ENCODE measurements at places on chromosomes 3 and 15. TPM values are rescaled to one million over a fixed set of nuclear protein-coding genes. Genes with fewer than 3 reads are reported as not detected.

PIERCE2 gene
- 0.81 TPM for total RNA-seq

NBEAL2 gene
- 14.5 TPM for total RNA-seq

CAPN3 gene
- 10.4 TPM for total RNA-seq

RBPMS2 gene
- 23.4 TPM for total RNA-seq

SPINK8 gene
- not detected for total RNA-seq

SCN5A gene
- total RNA-seq = 0.33 TPM

MYH15 gene
- total RNA-seq = under 0.01 TPM

GRAMD1C gene
- 0.27 TPM for total RNA-seq

SMCO1 gene
- not detected for total RNA-seq

CYP11A1 gene
- 0.36 TPM for total RNA-seq

- H3K27ac ChIP-seq = no peak overlapping the region
- H3K27me3 ChIP-seq = no peaks in the 10 kb centered on the region
- DNase-seq = no peak
- H3K4me1 ChIP-seq = peaks cover 6% of the 10 kb centered on the region
These were observed 37.7 kb downstream of the PDIA5 start for GRCh38 chr3:123104550-123104949.

GRCh38 chr15:26394801-26395200 lies 378.1 kb downstream of the GABRB3 start:
- no peak overlapping the region for H3K27ac ChIP-seq
- H3K36me3 ChIP-seq = no peaks in the 10 kb centered on the region
- H3K4me1 ChIP-seq = no peaks in the 10 kb centered on the region
- no peak overlapping the region for H3K4me3 ChIP-seq

- no peaks in the 10 kb centered on the region for H3K4me1 ChIP-seq
- no peak overlapping the region for H3K27ac ChIP-seq
- H3K36me3 ChIP-seq = no peaks in the 10 kb centered on the region
- DNase-seq = no peak
- no peaks in the 10 kb centered on the region for H3K27me3 ChIP-seq
These were observed 643.8 kb downstream of the SQOR start for GRCh38 chr15:46278486-46279090.

- no peak overlapping the region for H3K4me3 ChIP-seq
- H3K27ac ChIP-seq = no peak overlapping the region
- no peaks in the 10 kb centered on the region for H3K27me3 ChIP-seq
These were observed 419.4 kb upstream of the ADAMTS9 start for GRCh38 chr3:65107174-65107573.

DNA sequence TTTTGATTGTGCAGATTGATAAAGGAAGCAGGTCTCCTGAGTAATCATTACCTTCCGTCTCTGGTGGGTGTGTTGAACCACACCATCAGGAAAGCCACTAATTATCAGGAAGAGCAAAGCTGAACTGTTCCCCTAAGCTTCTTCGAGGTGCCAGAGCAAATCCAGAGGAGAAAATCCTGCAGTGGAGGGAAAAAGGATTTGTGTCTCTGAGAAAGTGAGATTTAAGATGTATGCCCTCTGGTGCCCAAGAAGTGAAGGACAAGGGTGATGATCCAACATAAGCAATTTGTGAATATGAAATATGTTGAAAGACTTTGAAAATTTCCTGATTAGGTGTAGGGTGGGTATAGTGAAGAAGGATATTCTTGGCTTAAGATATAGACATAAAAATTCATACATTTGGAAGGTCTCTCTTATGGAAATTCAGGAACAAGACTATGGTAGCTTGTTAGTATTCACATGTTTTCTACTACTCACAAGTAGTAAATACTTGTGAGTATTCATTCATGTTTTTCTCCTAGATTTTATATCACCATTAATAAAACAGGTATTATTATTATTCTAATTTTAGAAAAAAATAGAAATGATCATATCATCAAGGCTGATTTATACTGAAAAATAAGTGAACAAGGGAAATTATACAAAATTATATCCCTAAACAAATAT lies 34.8 kb downstream of the COMMD2 start:
- no peaks in the 10 kb centered on the region for H3K36me3 ChIP-seq
- DNase-seq = peak; percentile 79
- no peaks in the 10 kb centered on the region for H3K4me1 ChIP-seq
- no peak overlapping the region for H3K4me3 ChIP-seq
- peak overlapping the region; percentile 34 for H3K27ac ChIP-seq
- no peaks in the 10 kb centered on the region for H3K27me3 ChIP-seq

DNA sequence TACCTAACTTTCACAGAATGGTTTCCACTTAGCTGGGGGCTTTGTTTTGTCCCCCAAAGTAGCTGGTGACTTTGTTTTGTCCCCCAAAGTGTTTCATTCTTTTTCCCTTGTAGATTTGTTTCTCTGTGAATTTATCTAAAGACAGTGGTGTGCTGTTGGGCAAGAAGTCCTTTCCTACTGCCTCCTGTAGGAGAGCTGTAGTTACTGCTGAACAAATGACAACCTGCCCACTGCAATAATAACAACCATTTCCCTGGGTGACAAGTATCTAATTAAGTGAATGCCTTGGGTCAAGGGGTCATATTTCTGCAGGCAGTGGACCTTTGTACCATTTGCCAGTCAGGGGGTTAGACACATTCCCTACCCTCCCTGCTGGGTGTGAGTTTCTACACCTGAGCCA lies 125.4 kb upstream of the BFSP2 start:
- H3K27ac ChIP-seq = no peak overlapping the region
- H3K4me1 ChIP-seq = no peaks in the 10 kb centered on the region
- no peaks in the 10 kb centered on the region for H3K36me3 ChIP-seq
- no peak for DNase-seq
- H3K27me3 ChIP-seq = no peaks in the 10 kb centered on the region

- no peaks in the 10 kb centered on the region for H3K4me1 ChIP-seq
- peaks cover 4% of the 10 kb centered on the region for H3K27me3 ChIP-seq
- no peak overlapping the region for H3K4me3 ChIP-seq
- H3K27ac ChIP-seq = no peak overlapping the region
- H3K36me3 ChIP-seq = no peaks in the 10 kb centered on the region
- no peak for DNase-seq
These were observed 16.6 kb downstream of the DUOX1 start for GRCh38 chr15:45146405-45146804.

- no peak for DNase-seq
- no peaks in the 10 kb centered on the region for H3K27me3 ChIP-seq
- peaks cover 24% of the 10 kb centered on the region for H3K4me1 ChIP-seq
- no peak overlapping the region for H3K27ac ChIP-seq
- no peaks in the 10 kb centered on the region for H3K36me3 ChIP-seq
These were observed 41.7 kb downstream of the TCF12 start for GRCh38 chr15:56960116-56960515.

DNA sequence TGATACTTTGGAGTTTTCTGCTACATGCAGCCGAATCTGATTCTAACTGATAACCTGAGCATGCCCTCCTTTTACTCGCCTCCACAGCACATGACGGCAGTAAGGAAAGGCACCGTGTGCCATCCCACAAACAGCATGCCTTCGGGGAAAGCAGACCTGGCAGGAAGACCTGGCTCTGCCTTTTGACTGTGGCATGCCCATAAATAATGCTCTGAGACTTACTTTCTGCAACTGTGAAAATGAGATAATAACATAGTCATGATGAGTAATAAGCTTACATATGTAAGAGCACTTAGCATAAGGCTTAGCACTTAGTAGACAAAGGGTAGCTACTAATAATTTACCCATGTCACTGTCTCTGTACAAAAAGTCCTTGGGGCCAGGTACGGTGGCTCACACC lies 32.9 kb downstream of the MTHFS start:
- H3K4me3 ChIP-seq = no peak overlapping the region
- H3K4me1 ChIP-seq = no peaks in the 10 kb centered on the region

DNA sequence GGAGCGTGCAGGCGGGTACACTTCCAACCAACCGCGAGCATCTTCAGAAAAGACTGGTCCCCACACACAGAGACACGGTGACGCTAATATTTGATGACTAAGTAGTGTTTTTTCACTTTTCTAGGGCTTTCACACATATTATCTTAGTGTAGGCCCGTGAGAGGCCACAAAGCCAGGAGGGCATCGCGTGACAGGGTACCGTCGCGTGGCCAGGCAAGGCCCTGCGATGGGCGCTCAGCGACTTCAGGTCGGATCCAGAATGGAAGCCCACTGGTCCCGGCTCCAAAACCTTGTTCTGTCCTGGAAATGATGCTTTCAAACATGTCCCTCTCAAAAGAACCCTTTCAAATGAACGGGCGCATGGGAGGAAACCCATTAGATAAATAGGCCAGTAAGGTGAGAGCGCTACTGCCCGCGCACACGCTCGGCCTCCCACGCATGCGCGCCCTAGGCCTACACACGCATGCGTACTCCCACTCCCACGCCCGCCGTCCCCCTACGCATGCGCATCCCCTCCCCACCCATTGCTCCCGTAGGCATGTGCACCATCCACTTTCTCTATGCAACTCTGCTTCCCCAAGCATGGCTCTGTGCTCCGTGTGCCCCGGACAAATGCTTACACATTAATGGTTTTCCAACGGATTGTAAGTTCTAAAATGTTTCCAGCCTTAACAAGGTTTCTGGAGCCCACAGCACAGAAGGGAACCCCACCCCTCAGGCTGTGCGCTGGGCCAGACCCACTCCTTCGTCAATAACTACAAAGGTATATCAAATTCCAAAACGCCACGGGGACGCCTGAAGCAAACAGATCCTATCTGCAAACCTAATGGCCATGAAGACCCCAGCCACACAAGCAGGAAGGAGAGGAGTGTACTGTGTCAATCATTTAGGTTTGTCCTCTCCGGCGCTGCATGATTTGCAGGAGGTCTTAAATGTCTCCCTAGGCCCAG lies 72.1 kb downstream of the OCA2 start:
- DNase-seq = no peak
- no peaks in the 10 kb centered on the region for H3K36me3 ChIP-seq
- no peaks in the 10 kb centered on the region for H3K27me3 ChIP-seq
- H3K4me1 ChIP-seq = no peaks in the 10 kb centered on the region
- no peak overlapping the region for H3K4me3 ChIP-seq
- no peak overlapping the region for H3K27ac ChIP-seq

GRCh38 chr15:45276831-45277230 lies 24.8 kb downstream of the SLC28A2 start:
- H3K36me3 ChIP-seq = no peaks in the 10 kb centered on the region
- H3K4me3 ChIP-seq = no peak overlapping the region
- DNase-seq = no peak
- H3K27me3 ChIP-seq = no peaks in the 10 kb centered on the region
- no peak overlapping the region for H3K27ac ChIP-seq

GRCh38 chr3:137987723-137988122 lies 22.2 kb upstream of the CLDN18 start:
- H3K27ac ChIP-seq = no peak overlapping the region
- no peaks in the 10 kb centered on the region for H3K27me3 ChIP-seq
- DNase-seq = no peak
- no peak overlapping the region for H3K4me3 ChIP-seq

DNA sequence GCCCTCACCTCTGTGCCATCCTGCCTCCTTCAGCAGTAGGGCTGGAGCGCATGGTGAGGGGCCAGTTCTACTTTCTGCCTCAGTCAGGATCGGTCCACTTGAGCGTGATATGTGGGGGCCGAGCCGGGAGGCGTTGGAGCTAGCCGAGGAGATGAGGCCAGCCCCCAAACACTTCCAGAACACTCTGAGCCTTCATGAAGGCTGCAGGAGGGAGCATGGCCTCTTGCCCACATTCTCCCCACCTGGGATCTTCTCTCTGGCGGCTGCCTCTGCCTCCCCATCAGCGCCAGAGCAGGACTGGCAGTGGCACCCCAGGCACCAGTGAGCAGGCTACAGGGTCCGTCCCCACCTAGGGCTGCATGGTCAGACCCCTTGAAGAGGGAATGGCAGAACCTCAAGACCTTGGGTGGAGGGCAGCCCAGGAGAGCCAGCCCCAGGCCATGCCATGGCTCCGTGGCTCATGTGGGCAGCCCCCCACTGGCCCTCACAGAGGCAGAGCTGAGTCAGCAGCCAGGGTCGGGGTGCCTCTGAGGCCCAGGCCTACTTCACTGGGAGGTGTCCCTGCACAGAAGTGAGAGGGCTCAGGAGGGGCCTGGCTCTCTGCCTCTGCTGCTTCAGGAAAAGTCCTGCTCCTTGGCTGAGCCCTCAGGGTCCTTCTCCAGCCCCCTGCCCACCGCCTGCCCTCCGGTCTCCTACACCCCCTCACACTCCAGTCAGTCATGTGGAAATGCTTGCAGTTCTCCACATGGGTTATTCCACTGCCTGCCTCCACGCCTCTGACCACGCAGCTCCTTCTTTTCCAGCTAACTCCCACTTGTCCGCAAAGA lies 28.1 kb upstream of the CYP11A1 start:
- H3K27ac ChIP-seq = no peak overlapping the region
- H3K27me3 ChIP-seq = peaks cover 10% of the 10 kb centered on the region
- no peak overlapping the region for H3K4me3 ChIP-seq
- H3K36me3 ChIP-seq = no peaks in the 10 kb centered on the region

- H3K4me1 ChIP-seq = no peaks in the 10 kb centered on the region
- no peak for DNase-seq
- no peaks in the 10 kb centered on the region for H3K27me3 ChIP-seq
- no peaks in the 10 kb centered on the region for H3K36me3 ChIP-seq
These were observed at the start of gene FBXO40 for GRCh38 chr3:121592856-121593702. Gene FBXO40, plus strand, starts transcription at chr3:121593379. Its CDS starts 27,197 bp downstream, at chr3:121620576.

- no peaks in the 10 kb centered on the region for H3K4me1 ChIP-seq
- DNase-seq = no peak
- H3K36me3 ChIP-seq = no peaks in the 10 kb centered on the region
- no peak overlapping the region for H3K27ac ChIP-seq
- no peak overlapping the region for H3K4me3 ChIP-seq
These were observed 172.1 kb downstream of the POLR2M start for GRCh38 chr15:57878573-57878972.

DNA sequence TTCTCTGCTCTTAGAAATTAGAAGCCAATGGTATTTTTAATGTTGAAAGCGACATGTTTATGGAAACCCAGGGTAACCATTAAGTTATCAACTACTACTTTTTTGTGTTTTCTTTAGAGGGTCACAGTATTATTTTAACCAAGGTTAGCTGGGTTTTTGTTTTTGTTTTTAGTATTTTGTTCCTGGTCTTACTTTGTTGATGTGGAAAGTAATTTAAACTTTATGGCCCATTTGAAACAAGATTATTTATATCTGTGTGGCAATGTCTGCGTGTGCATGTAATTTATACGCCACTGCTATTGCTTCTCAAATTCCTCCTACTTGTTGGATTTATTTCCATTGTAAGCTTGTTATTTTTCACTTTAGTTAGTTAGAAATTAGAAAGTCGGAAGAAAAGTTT lies 722.1 kb upstream of the NR2F2 start:
- no peak overlapping the region for H3K27ac ChIP-seq
- H3K4me1 ChIP-seq = peaks cover 6% of the 10 kb centered on the region
- no peaks in the 10 kb centered on the region for H3K27me3 ChIP-seq
- H3K36me3 ChIP-seq = no peaks in the 10 kb centered on the region

DNA sequence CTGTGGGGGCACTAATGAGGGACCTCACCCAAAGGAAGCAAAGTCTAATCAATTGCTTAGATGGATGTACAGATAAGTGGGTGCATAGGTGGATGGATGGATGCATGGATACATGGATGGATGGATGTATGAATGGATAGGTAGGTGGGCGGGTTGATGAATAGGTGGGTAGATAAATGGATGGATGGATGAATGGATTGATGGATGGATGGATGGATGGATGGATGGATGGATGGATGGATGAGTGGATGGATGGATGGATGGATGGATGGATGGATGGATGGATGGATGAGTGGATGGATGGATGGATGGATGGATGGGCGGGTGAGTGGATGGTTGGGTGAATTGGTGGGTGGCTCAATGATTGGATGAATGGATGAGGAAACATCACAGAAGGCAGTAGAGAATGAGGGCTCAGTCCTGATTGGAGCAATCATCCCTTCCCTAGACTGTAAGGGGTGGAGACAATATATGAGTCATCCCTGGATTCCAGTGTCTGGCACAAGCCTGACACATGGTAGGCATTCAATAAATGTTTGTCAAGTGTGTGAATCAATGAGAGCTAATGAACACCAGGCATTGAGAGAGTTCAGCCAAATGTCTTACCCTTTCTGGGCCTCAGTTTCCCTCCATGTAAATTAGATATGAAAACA lies 40.4 kb upstream of the PXYLP1 start:
- no peaks in the 10 kb centered on the region for H3K4me1 ChIP-seq
- H3K4me3 ChIP-seq = no peak overlapping the region
- no peaks in the 10 kb centered on the region for H3K27me3 ChIP-seq
- DNase-seq = no peak
- no peaks in the 10 kb centered on the region for H3K36me3 ChIP-seq

All from sigmoid colon (tissue), 7 donors.